Osteocyte (in vitro differentiated cells): ENCODE measurements at places on chromosomes 1 and 21. TPM values are rescaled to one million over a fixed set of nuclear protein-coding genes. Genes with fewer than 3 reads are reported as not detected.

DNA sequence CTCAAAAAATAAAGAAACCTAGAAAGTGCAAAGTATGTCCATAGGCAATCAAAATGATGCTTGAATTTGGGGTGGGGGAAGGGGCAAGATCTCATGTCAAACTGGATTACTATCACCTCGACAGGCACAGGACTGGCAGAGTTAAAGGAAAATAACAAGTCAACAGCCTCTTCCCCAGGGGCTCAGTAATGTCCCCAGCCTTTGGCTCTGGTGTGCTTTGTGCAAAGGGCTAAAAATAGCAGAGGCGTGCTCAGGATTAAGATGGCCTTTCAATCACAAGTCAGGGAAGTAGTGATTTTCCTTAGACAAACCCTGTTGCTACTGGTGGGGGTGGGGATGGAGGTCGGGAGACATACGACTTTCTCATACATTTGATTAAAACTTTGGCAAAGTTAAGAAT lies 63.5 kb upstream of the OLIG2 start:
- DNase-seq: peak; percentile 49

DNA sequence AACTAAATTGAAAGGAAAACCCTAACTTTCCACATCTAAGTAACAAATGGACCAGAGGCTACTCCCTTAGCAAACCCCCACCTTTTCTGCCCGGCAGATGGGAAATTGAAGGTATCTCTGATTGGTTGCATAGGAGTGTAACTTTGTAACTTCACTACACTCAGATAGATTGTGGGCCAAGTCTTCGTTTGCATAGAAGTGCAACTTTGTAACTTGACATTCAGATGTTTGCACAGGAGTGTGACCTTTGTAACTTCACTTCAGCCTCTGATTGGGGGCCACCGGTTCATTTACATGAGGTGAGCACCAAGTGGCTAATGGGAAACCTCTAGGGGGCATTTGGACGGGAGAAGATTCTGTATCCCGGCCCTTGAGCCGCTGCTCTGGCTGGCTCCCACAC lies 59.4 kb downstream of the C1orf94 start:
- DNase-seq: no peak

Gene ADCY10
- 0.10 and 0.94 TPM in 2 replicates for total RNA-seq

Gene VAV3
- total RNA-seq: not detected in 2 replicates

Gene S100A7
- total RNA-seq: not detected in 2 replicates

Gene OR6K6
- not detected in 2 replicates for total RNA-seq

Gene DMRTA2
- total RNA-seq: 0.19 TPM in 1 of 2 replicates, not detected in the other
